ENCODE measurements at places on chromosomes 1 and 21. TPM values are rescaled to one million over a fixed set of nuclear protein-coding genes. Genes with fewer than 3 reads are reported as not detected.

- no peak for DNase-seq
Measured at GRCh38 chr1:204694145-204694544, 8.6 kb upstream of the LRRN2 start.

DNA sequence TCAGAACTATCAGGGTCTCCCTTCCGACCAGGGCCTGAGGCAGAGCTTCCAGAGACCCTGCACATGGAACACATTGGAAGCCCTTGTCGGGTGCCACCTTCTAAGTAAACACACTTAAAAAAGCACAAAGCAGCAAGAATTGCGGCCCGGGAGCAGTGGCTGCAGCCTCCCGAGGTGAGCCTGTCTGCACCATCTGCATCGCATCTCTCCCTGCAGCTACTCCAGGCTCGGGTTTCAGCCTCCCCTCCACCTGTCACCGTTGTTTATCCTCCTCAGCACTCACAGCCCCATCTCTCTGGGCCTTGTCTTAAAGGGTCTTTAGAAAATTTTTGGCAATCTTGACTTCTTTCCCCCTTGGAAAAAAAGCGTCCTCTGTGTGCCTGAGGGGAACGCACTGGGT is 95.1 kb upstream of the ARHGEF16 start:
- DNase-seq, result no peak

GRCh38 chr1:231027971-231028370 is 12.1 kb downstream of the FAM89A start:
- no peak for DNase-seq

- no peak for DNase-seq
Measured at GRCh38 chr1:21319447-21320407, 29.5 kb upstream of the ECE1 start.

- no peak for DNase-seq
Measured at GRCh38 chr1:218433744-218434143, 88.6 kb downstream of the TGFB2 start.

- DNase-seq, result no peak
Measured at GRCh38 chr1:158989424-158989823, 20.3 kb upstream of the IFI16 start.

GRCh38 chr1:151998611-151999362 is 5.1 kb upstream of the S100A10 start:
- no peak for DNase-seq

DNA sequence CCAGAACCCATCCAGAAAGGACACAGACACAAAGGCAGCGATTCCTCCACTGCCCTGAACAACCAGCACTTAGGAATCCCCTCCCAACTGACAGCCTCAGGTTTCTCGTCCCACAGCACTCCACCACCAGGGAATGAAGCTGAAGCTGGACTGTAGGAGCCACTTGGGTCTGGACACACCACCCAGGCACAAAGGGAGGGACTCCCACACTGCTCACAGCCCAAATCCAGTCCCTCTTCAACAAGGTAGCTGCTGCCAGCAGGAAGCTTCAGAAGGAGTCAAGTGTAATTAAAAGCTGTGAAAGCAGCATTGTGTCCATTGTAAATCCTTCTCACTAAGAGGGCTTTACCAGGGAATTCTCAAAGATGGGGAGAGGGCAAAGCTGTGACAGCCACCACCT is 29.0 kb downstream of the LMX1A start:
- no peak for DNase-seq

GRCh38 chr1:115557715-115558114 is 84.1 kb upstream of the VANGL1 start:
- DNase-seq, result no peak

DNA sequence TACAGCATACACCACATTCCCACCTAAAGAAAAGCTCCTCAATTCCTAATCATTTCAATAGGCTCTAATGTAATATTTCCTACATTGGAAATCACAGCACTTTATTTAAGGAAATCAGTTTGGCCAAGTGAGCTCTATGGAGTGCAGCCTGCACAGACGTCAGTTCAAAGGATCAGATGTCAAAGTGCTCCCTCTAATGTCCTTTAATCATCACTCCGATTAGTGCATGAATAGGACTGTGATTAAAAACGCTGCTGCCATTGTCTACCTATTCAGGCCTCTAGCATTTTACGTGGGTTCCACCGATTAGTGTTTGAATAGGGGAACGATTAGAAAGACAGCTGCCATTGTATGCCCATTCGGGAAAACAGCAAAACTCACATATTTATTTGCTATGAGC is 50.2 kb downstream of the DPYD start:
- no peak for DNase-seq

FAM229A gene
- total RNA-seq, result 6.2 TPM

GRCh38 chr1:7526196-7526866 is 244.8 kb upstream of the VAMP3 start:
- DNase-seq, result no peak

WNT4 gene
- 2.1 TPM for total RNA-seq

GRCh38 chr1:22579541-22580155 is 16.4 kb downstream of the EPHA8 start:
- no peak for DNase-seq

DNA sequence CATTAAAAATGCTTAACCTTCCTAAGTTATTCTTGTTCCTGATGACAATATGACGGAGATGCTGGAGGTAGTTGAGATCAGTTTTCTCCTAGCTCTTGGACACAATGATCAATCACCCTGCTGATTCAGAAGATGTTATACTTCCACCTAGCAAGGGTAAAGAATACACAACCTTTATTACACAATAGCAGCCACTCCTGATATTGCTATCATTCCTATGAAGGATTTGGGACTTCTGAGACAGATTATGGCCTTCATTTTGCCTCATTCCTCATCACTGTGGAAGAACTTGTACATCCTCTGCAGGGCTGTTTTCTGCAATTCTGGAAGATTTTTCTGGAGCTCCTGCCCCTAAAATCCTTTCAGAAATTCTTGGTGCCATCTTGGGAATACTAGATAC is 47.8 kb downstream of the GIPC2 start:
- DNase-seq, result no peak

- no peak for DNase-seq
Measured at GRCh38 chr1:99529002-99529401, 116.9 kb upstream of the PALMD start.

GRCh38 chr1:36086529-36087232 is 2.0 kb upstream of the ADPRS start:
- no peak for DNase-seq

- no peak for DNase-seq
Measured at GRCh38 chr1:81377406-81377805, 423.3 kb upstream of the ADGRL2 start.

- no peak for DNase-seq
Measured at GRCh38 chr1:97770376-97770775, 150.5 kb downstream of the DPYD start.

DNA sequence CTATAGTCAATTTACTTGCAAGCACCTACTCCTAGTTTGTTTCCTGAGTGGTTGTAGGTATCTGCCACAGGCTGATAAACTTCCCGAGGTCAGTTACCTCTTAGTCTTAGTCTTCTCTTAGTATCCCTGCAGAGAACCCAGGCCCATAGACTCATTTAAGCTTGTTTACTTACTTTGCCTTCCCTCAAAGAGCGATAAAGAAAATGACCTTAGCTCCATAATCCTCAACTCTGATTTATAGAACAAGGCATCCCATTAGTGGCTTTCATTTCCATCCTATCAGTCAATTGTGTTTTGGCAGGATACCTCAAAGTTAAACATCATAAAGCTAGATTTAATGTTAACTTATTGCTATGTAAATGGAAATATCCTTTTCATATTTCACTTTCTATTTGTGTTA is 119.7 kb downstream of the UCHL5 start:
- DNase-seq, result no peak

NBPF4 gene
- total RNA-seq, result not detected

PDZK1 gene
- not detected for total RNA-seq

DNA sequence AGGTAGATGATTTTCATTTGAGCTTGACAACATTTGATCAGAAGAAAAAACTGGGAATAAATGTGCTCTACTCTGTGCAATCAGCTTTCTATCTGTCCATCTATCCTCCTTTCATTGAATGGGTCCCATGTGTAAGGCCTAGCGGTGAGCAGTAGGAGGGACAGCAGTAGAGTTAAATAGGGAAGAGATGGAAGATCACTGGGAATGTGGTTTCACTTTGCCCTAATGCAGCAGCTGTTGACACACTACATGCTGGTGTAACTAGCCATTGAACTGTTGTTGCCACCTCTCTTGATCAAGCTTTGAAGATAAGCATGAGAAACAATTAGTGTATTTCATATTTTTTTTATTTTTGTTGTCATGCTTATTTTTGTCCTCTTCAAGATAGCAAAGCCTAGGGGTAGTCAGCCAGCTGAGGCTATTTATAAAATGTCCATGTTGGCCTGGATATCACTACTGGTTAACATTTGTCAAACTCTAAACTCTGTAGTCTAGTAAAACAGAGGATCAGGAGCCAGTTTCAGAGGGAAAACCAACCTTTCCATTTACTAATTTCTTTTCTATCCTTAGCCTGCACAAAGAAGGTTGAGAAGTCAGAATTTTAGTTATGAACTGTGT is 41.9 kb downstream of the CACNA1E start:
- DNase-seq, result no peak

RORC gene
- not detected for total RNA-seq

ZDHHC18 gene
- 39.1 TPM for total RNA-seq

- DNase-seq, result no peak
Measured at GRCh38 chr1:21293537-21294265, 3.4 kb upstream of the ECE1 start.

DNA sequence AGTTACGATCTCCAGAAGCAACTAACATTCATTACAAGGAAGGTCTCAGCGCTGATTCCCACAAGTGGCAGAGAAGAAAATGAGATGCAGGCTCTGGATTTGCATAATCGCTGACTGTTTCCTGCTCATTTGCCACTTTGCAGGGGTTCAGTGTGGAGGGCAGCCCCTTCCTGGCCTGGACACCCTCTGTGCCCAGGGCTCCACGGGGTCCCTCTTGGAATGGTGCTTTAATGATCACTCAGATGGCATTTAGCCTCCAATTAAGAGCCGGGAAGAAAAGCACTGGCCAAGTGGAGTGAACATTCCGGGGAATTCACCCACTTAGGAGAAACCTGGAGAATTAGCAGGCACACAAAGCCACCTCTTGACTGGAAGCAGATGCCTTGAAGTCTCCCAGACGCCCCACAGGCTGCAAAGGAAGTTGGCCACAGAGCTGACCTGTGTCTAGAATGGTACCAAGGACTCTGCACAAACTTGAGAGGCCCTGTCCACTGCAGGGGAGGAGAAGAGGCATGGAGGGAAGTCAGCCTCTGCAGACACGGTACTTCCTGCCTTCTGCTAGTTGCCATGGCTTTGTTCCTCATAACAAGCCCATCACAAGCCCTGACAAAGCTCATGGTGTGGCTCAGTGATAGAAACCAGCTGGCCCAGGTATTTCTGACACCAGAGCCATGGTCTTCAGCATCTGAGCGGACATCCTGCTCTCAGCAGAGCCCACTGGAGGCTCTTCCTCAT is 157.2 kb downstream of the KAZN start:
- no peak for DNase-seq

GRCh38 chr1:204605791-204606190 is 79.7 kb downstream of the LRRN2 start:
- DNase-seq, result no peak

PTGER3 gene
- total RNA-seq, result 0.79 TPM

GRCh38 chr1:116962987-116963639 is 38.4 kb upstream of the CD101 start:
- DNase-seq, result no peak

- DNase-seq, result no peak
Measured at GRCh38 chr21:30193201-30193600, 22.7 kb downstream of the CLDN8 start.

DNA sequence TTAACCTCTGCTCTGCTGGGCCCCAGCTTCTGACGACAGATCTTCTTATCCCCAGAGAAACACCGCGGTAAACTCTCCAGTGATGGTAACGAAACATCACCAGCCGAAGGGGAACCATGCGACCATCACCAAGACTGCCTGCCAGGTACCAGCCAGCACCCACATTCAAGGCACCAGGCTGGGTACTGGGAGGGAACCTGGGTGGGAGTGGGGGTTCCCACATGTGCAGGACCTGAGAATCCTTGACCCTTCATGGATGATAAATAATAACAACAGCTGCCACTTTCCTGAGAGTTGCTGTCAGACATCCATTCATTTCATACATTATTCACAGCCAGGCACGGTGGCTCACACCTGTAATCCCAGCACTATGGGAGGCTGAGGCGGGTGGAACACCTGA is 20.8 kb downstream of the DRAXIN start:
- DNase-seq, result no peak

BSND gene
- total RNA-seq, result not detected

DNA sequence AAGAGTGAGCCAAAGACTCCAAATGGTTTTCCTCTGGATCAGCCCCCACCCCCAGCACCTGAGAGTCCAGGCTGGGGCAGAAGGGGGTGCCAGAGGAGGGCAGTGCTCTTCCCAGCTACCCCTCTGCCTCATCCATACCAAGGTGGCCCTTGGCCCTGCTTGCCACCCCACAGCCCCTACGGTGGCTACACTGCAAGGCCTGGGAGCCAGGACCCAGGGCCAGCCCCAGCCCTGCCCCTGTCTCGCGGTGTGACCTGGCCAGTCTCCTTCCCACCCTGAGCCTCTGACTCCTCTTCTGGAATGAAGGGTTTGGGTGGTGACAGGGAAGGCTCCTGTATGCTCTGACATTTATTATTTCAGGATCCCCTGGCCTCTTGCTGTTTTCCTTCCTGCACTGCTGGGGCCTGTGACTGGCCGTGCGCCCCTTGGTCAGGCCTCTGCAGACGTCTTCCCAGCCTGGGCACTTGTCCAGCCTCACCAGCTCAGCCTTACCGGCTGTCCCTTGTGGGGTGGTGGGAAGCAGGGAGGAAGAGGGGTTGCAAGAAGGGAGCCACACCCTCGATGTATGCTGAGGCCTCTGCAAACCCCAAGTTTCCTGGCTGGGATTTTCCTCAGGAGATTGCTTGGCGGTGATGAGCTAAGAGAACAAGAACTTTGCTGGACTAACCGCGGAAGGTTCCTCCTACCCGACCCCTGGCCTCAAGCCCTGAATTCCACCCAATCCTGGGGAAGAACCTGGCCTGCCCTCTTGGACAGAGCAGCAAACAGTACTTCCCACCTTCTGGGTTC is 13.5 kb downstream of the ASAP3 start:
- DNase-seq, result no peak

CNKSR1 gene
- 5.5 TPM for total RNA-seq

GRCh38 chr1:175569117-175569743 is 174.2 kb downstream of the TNR start:
- DNase-seq, result no peak
